ENCODE measurements at places on chromosomes 7 and 10.

DNA sequence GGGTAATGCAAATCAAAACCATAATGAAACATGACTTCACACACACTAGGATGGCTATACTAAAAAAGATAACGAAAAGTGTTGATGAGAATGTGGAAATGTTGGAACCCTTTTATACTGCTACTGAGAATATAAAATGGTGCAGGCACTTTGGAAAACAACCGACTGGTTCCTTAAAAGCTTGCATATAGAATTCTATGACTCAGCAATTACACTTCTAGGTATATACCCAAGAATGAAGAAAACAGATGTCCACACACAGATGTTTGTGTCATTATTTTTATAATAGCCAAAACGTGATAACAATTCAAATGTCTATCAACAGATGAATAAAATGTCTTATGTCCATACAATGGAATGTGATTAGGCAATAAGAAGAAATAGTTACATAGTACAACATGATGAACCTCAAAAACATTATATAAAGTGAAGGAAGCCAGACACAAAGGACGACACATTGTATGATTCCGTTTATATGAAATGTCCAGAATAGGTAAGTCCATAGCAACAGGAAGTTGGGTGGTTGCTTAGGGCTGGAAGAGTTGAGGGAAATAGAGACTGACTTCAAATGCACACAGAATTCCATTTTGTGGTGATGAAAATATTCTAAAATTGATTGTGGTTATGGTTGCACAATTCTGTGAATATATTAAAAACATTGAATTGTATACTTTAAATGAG, 148.3 kb upstream of the PHYHIPL start:
- no peak for DNase-seq

GRCh38 chr7:25454020-25454419, 225.7 kb upstream of the NPVF start:
- no peak for DNase-seq

DNA sequence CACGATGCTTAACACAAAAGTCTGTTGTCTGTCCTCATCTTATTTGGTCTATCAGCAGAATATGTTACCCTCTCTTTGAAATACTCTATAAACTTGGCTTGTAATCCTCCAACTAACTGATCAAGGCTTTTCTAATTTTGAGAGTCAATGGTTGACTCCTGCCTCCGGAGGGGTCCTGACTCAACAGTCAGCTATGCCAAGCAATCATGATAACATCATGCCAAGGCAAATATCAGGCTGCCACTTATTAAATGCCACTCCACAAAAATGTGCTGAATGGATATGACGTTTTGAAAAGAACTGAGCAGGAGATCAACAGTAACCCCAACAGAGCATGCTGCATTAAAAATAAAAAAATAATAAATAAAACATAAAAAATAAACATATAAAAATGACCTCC, 116.1 kb downstream of the PARD3 start:
- no peak for DNase-seq

- peak; percentile 53 for DNase-seq
Measured at GRCh38 chr7:44608916-44609648, 2.7 kb downstream of the OGDH start.

DNA sequence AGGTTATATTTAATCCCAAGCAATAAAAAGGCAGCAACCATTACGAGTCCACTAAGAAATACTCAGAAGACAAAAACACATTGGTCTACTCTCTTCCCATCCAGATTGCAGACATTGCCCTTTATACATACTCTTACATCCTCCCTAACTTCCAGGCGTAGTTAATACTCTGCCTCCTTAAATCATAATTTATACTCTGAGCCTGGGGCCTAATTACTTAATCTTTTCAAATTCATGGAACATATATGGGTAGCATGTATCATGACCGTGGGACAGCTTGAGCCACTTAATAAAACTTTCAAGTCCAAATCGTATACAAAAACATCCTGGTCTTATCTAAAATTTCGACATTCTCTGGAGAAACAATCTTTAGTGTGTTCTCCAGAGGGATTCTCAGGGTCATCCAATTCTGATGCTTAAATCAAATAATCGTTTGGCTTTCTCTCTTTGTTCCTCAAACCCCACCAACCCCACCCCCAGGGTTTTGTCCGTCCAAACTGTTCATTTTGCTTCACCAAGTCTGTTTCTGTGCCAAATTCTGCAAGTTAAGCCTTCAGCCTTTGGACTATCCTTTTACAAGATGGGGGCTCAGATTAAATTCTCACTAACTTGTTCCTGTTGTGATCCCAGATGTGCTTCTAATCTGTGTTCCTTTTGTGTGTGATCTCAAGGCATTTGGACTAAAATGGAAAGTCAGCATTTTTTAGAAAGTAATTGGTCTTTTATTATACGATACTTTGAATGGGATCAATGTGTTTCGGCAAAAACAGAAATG, 86.4 kb downstream of the ADAM12 start:
- no peak for DNase-seq

DNA sequence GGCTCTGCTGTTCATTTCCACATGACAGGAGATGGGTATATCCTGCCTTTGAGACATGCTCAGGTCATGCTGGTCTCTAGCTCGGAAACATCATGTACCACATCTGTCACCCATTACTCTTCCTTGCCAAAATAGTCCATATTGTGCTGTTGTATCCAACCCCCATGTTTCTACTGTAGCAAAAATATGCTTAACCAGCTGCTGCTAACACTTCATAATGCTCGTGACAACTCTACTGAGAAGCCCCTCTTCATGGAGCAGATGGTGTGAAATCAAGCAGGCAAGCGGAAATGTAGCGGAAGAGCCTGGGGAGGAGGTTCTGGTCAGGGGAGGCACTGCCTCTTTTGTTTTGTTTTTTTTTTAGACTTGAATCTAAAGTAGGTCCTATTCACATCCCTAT, 82.9 kb downstream of the NPY start:
- no peak for DNase-seq

- no peak for DNase-seq
Measured at GRCh38 chr10:49240946-49241345, 52.8 kb upstream of the TMEM273 start.

DNA sequence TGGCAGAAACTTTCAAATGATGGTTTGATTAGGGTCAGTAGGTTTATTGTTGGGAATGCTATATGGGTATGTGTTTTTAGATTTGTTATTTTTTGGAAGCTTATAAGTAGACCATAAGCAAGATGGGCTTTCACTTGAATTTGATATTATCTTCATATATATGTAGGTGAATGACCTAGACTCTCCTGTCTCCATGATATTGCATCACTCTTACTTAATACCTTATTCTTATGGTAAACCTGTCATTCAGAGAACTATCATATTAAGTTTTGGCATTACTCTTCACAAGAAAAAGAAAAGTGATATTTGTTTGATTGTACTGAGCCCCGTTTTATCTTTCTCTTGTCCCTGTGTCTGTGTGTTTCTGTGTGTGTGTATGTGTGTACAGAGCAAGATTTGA, 17.3 kb downstream of the HSPA14 start:
- DNase-seq: no peak

DNA sequence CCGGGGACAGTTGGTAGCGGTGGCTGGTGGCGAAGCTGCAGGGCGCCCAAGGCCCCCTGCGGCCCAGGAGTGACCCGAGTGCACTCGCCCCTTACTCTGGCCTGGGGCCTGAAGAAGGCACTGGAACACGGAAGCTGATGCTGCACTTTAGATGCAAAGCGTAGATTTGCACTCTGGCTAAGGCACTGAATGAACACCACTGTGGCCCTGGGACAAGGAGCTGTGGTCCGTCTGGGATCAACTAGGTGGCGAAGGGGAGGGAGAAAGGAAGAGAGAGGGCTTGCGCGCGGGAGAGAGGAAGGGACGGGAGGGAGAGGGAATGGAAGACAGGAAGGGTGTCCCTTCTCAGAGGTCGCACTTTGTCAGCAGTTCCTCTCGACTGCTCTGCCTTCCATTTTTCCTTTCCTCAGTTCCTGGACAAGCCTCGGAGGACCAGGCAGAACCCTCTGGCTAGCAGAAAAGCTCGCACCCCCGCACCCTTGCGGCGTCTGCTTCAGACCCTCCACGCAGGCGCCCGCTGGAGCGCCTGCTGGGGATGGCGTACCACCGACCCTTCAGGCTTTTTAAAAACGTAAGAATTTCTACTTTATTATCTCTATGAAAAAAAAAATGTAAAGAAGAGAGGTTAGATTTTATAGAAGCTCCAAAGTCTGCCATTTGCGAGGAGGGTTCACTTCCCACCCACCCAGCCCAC, 1.2 kb downstream of the FERD3L start:
- no peak for DNase-seq

GRCh38 chr7:86918245-86918644, 141.2 kb downstream of the ELAPOR2 start:
- no peak for DNase-seq

- no peak for DNase-seq
Measured at GRCh38 chr7:2785071-2785500, 59.0 kb downstream of the GNA12 start.

DNA sequence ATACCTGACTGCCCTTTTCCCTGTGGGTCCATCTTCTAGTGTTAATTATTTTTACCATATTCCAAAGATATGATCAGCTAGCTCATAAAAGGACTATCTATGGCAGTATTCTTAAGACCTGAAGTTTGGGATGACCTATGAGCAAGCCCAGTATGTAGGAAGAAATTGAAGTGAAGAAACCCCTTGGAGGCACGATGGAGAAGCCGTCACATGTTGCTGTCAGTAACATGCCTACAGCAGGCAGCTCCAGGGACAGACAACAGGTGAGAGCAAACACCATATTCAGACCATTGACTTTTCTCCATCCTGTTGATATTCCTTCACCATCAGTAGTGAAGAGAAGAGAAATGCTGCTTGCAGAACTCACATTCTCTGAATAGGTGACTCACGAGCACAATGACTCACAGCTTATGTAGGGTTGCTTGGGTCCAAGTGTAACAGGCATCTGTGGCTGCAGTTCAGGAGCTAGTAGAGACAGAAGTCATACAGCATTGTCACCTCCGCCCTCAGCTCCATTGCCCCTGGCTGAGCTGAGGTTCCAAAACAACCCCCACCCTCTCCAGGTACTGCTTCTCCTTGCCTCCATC, 8.4 kb upstream of the LYZL2 start:
- DNase-seq: no peak

- no peak for DNase-seq
Measured at GRCh38 chr7:96719164-96719563, 9.5 kb upstream of the SEM1 start.

GRCh38 chr7:48454750-48455192, 283.5 kb downstream of the ABCA13 start:
- DNase-seq: no peak

- no peak for DNase-seq
Measured at GRCh38 chr7:109868215-109868860, 1222.6 kb upstream of the LRRN3 start.

GRCh38 chr7:50206453-50207250, 97.9 kb upstream of the IKZF1 start:
- peak; percentile 77 for DNase-seq

DNA sequence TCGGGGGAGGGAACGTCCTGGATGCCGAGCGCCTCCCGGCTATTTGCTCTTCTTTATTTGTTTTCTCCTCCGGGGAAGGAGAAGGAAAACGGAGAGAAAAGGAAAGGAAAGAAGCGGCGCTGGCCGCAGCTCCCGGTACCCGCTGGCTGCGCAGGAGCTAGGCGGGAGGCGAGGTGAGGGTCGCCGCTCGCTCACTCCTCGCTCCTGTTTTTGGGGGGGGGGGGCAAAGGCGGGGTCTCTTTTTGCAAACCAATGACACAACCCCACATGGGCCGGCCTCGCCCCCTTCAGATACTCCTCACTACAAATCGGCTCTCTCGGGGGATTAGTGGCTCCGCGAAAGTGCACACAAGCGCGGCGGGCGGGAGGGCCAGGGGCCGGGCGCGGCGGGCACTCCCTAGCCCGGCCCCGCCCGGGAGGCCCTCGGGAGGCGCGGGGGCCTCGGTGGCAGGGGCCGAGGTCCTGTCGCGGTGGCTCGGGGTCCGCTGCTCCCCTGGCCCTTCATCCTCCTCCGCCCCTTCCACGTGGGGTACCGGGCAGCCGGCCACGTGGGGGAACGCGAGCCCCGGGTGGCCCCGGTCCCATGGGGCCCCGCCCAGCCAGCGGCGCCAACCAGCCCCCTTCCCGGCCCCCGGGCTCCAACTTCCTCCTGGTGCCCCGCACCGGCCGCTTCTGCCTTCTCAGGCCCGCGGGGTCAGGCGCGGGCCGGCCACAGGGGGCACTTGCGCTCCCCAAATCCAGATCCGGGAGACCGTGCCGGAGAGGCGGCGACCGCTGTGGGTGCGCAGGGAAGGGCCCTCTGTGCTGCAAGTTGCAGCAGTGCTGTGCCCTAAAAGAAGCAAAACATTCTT, 718 bp upstream of the CTBP2 start:
- peak; percentile 71 for DNase-seq

GRCh38 chr10:427761-428519, 261.5 kb downstream of the DIP2C start:
- DNase-seq: no peak

DNA sequence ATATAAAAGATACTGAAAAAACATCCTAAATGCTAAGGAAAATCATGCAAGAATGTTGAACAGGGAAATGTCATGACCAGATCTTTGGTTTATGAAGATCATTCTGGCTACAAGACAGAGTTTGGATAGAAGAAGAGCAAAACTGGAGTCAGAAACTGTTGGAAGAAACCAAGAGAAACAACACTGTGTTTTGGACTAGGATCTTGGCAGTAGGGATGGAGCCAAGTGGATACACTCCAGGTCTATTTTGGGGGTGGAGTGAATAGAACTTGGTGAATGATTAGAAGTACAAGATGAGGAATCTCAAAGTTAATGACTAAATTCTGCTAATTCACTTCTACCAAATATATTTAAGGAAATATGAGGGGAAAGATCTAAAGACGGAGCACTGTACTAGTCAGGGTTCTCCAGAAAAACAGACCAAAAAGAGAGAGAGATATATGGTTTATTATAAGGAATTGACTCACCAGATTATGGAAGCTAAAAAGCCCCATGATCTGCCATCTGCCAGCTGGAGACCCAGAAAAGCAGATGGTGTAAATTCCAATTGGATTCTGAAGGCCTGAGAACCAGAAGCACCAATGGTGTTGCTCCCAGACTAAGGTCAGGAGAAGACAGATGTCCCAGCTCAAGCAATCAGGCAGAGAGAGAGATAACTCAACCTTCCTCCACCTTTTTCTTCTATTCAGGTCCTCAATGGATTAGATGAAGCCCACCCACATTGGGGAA, 254.9 kb downstream of the TRIL start:
- no peak for DNase-seq

DNA sequence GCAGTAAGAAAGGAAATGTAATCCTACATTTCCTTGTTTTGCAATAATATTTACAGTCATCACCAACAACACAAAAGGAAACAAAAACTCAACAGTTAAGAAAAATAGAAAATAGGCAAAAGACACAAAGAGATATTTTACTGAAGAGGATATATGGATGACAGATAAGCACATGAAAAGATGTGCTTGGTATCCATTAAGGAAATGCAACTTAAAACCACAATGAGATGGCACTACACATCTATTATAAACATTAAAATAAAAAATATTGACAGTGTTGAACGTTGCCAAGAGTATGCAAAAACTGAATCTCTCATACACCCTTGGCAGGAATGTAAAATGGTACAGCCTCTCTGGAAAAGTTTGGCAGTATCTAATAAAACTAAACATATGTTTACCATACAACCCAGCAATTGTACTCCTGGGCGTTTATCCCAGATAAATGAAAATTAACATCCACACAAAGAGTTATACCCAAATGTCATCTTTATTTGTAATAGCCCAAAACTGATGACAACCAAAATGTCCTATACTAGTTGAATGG, 5.4 kb downstream of the CEP41 start:
- no peak for DNase-seq

- DNase-seq: no peak
Measured at GRCh38 chr7:111784296-111784695, 222.0 kb upstream of the IMMP2L start.

- DNase-seq: no peak
Measured at GRCh38 chr10:119235356-119235755, 28.0 kb downstream of the GRK5 start.
